ENCODE measurements at places on chromosomes 16 and 17.

DNA sequence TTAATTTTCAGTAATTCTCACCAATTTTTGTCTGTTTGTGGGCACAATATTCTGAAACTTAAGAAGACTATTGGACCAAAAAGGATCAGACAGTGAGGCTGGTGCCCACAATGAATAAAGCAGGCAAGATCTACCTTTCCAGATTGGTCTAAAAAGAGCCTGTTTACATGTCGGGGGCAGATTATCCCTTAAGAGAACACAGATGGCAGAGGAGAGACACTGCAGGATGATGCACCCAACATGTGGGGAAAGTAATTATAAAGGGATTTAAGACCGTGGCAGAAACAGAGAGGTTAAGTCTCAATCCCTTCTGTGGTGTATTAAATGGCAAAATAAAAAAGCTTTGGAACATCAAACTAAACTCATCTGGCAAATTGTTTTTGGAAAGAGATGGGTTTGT is 331.8 kb upstream of the CDH11 start:
- DNase-seq: no peak

GRCh38 chr16:11498683-11499082 is 88.0 kb downstream of the LITAF start:
- DNase-seq: no peak

DNA sequence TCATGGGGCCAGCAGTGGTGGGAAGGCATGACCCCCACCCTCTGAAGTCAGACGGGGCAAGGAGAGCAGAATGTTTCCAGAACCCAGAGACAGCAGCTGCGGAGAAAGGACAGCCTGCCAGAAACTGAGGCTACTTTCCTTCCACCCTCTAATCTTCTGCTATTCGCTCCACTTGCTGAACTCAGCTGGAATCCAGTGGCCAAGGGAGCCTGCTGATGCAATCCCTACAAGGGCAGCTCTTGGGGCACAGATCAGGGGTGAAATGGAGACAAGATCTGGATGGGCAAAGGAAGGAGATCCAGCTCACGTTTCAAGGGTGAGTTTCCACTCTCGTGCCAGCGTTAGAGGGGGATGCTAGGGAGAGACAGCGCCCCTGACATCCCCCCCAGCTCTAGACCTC is 479.1 kb downstream of the SLC39A11 start:
- no peak for DNase-seq

- no peak for DNase-seq
Observed at GRCh38 chr17:18772471-18772870, 8.5 kb upstream of the TVP23B start.

DNA sequence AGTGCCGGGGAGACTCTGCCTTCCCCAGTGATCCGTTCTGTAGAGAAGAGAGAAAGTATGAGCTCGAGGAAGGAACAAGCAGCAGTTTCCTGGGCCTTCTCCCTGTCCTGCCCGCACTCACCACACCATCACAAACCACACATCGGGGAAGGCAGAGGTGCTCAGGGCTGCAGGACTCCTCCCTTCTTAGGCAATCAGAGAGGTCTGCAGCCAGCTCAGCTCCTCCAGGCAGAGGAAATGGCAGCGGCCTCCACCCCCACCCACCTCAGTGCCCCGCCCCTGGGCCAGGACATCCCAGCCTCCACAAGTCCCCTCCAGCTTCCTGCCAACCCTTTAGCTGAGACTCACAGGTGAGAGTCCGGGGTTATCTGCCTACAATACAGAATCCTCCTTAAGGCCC is 2.0 kb downstream of the ZNF319 start:
- DNase-seq: peak; percentile 75

DNA sequence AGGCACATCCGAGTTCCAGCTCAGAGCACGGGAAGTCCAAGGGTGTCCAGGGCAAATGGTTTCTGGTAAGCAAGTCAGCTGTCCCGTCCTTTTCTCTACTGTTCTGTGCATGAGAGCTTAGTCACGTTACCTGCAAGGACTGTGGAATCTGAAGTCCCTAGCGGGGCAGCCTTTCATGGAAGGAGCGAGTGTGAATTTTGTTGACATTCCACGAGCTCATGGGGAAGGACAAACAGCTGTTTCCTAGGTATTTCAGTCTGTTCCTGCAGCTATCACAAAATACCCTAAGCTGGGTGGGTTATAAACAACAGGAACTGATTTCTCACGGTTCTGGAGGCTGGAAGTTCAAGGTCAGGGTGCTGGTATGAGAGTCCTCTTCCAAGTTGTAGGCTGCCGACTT is 109.2 kb downstream of the SDR42E1 start:
- no peak for DNase-seq

GRCh38 chr16:56066617-56067016 is 124.7 kb upstream of the GNAO1 start:
- DNase-seq: no peak

- DNase-seq: no peak
Observed at GRCh38 chr16:11160676-11161115, 95.3 kb downstream of the SOCS1 start.

DNA sequence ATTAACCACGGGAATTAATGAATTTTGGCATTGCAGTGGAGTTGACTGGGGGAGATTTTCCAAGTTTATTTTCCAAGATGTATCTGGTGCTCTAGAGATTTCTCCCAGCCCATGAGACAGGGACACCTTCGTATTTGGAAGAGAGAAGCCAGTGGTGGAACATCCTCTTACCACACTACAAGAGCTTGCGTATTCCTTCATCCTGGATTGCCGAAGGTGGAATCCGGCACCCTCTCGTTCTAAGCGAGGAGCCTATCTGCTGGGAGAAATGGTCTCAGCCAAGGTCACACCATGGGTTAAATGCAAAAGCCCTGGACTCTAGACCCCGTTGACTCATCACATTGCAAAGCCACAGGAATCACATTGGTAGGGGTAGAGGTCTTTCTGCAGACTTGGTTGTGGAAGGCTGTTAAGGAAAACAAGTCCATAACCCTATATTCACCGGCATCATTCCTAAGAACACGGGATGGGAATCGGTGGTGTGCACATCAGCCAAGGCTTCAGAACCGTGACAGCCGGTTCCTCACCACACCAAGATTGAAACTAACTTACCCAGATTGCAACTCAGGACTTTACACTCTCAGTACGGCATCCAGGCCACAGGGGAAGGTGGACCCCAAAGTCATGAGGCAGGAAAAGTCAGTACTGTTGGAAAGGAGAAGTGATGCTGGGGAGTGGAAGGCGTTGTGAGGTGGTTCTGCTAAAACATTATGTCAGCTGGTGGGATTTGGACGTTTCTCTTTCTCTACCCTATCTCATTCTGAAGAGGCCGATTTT is 259.8 kb downstream of the CPPED1 start:
- no peak for DNase-seq

DNA sequence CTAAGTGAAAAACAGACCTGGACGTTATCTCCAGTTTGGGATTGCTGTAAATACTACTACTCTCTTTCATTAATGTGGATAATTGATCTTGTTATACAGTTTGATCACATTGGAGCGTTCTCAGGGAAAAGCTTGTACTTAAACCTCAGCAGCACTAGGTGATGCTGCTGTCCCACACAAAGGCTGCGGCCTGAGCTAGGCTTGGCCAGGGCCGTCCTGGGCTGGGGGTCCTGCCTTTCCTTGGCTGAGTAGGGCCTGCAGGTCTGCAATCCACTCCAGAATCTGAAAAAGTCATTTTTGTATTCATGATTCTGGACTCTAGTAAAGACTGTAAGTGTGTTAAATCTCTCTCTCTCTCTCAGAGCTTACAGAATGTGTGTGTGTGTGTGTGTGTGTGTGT is 23.7 kb upstream of the PMFBP1 start:
- DNase-seq: no peak

GRCh38 chr17:79941088-79942010 is 94.3 kb downstream of the TBC1D16 start:
- no peak for DNase-seq

DNA sequence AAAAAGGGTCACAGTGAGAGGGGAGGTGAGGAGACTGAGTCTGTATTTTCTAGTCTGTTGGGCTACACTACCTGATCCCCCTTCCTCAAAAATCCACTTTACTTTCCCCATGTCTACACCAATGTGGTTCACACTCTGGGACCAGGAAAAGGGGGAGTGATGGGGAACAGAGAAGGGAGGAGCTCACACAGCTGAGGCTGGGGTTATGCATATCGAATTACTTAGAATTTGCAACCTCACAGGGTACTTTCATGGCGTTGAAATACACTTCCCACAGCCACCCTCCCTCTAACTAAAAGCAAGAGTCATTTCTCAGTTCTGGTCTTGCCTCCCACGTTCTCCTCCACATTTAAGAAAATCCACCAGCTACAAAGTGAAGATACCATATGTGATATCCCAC is 14.1 kb downstream of the MAPT start:
- no peak for DNase-seq

GRCh38 chr16:76276745-76277438 is at the start of gene CNTNAP4:
Gene CNTNAP4 (plus strand): TSS chr16:76277401. CDS start chr16:76277663, 262 bp downstream.
- DNase-seq: no peak

Data from CD4-positive, alpha-beta T cell treated with Interleukin-21 for 1 hour (primary cell).